ENCODE measurements at places on chromosomes 5 and 9. TPM values are rescaled to one million over a fixed set of nuclear protein-coding genes. Genes with fewer than 3 reads are reported as not detected.

The CPEB4 gene
- 15.2 TPM for total RNA-seq

The ZNG1C gene
- total RNA-seq = 72.7 TPM

The DEPDC1B gene
- total RNA-seq = 18.3 TPM

The GPR151 gene
- total RNA-seq = not detected

The LRRC19 gene
- total RNA-seq = not detected

The HDAC3 gene
- 51.8 TPM for total RNA-seq

The EGR1 gene
- 9.9 TPM for total RNA-seq

The CDH18 gene
- total RNA-seq = not detected

The CER1 gene
- not detected for total RNA-seq

The PAEP gene
- total RNA-seq = 0.14 TPM

The MARVELD2 gene
- total RNA-seq = 2.0 TPM

The CFAP77 gene
- 0.24 TPM for total RNA-seq

The IFNA2 gene
- total RNA-seq = not detected

The HAVCR1 gene
- 37.2 TPM for total RNA-seq

The MYMK gene
- not detected for total RNA-seq

The IGFBPL1 gene
- total RNA-seq = 2.5 TPM

The MARCOL gene
- not detected for total RNA-seq

The FANCC gene
- total RNA-seq = 11.0 TPM

The VLDLR gene
- total RNA-seq = 21.6 TPM

The SLC6A7 gene
- total RNA-seq = 0.02 TPM

The NR5A1 gene
- total RNA-seq = not detected

The OLFM1 gene
- 10.3 TPM for total RNA-seq

The SPATA6L gene
- 2.4 TPM for total RNA-seq

The BTNL3 gene
- not detected for total RNA-seq

The TMEFF1 gene
- total RNA-seq = 1.8 TPM

The OR1L6 gene
- total RNA-seq = not detected

The PJA2 gene
- total RNA-seq = 22.0 TPM

The C9 gene
- not detected for total RNA-seq

The ACER2 gene
- total RNA-seq = 3.2 TPM

The PSD2 gene
- not detected for total RNA-seq

The PCDHA2 gene
- 0.05 TPM for total RNA-seq

The RASA1 gene
- total RNA-seq = 18.7 TPM

The GAS1 gene
- 0.14 TPM for total RNA-seq

The CAMLG gene
- 28.9 TPM for total RNA-seq

The PHF19 gene
- 126 TPM for total RNA-seq

The NINJ1 gene
- 82.9 TPM for total RNA-seq

The PCDHGA5 gene
- total RNA-seq = 0.15 TPM

The TAF11L10 gene
- not detected for total RNA-seq

The KIF24 gene
- 3.1 TPM for total RNA-seq

The PDZD2 gene
- 0.10 TPM for total RNA-seq

The PCDHGC3 gene
- 6.5 TPM for total RNA-seq

The NR2F1-AS1 gene
- total RNA-seq = 4.1 TPM

The KCNIP1 gene
- total RNA-seq = not detected

The SNCB gene
- total RNA-seq = 0.70 TPM

The LTC4S gene
- total RNA-seq = 0.25 TPM

The C9orf153 gene
- total RNA-seq = 0.46 TPM

The DMRT2 gene
- total RNA-seq = not detected

The ERGIC1 gene
- total RNA-seq = 327 TPM

The TMC1 gene
- total RNA-seq = not detected

The SAPCD2 gene
- total RNA-seq = 25.3 TPM
